Lower leg skin (tissue), 4 donors: ENCODE measurements at places on chromosomes 12 and 14. TPM values are rescaled to one million over a fixed set of nuclear protein-coding genes. Genes with fewer than 3 reads are reported as not detected.
A peak's percentile ranks its signal among the peaks of the same experiment; 100 is the strongest.

DNA sequence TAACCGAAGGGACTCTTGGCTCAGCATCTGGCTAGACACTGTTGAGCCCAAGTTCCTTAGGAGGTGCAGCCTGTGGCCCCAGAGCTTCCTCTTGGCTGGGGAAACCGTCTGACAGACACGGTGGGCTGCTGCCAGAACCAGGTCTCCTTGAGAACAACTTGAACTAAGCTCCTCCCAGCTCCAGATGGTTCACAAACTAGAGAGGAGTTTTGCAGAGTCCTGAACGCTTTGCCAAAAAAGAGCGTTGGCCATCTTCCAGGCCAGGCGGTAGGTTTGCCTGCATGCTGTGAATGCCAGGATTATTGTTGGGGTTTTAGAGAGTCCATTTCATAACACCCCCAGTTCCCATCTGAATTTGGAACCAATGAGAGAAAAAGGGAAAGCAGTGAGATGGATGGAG lies 399.8 kb downstream of the RGS6 start:
- DNase-seq: no peak

DNA sequence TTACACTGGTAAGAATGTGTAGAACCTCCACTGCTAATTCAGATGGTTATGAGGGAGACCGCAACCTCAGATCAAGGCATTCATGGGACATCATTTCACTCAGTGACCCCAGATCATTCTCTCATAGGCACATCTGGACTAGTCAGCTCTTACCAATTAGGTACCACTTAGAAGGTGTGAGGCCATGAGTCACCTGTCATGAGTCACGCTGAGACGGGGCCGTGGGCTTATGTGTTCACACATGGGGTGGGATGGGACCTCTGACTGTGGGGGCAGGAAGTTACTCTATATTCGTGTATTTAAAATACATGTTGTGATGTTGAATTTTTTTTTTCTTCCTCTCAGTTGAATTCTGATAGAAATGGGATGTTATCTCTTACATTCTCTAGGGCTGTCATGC lies 55.9 kb downstream of the CCDC92 start:
- DNase-seq: no peak

DNA sequence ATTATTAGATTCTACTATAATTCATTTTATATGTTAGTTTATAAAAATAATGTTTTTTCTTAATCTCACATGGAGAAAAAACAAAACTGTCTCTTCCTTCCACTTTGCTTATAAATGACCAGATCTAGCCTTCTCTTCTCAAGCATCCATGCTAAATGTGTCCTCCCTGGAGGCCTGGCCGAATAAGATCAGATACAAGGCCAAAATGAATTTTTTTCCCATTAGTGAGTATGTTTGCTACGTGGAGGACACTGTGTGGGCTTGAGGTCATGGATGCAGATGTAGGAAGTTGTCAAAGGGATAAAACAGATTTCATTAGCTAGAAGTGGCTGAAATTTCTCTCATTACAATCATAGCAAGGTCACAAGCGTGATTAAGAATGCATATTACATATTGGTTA lies 1244.9 kb upstream of the SEL1L start:
- no peak for DNase-seq

Gene ST8SIA1
- 2.6 TPM for total RNA-seq

Gene CABP1
- total RNA-seq: 0.94 TPM

Gene SRRM4
- not detected for total RNA-seq

- no peak for DNase-seq
Observed at GRCh38 chr12:5294274-5295070, 137.4 kb upstream of the NTF3 start.

GRCh38 chr14:89634037-89634436 lies 217.0 kb upstream of the FOXN3 start:
- DNase-seq: no peak

DNA sequence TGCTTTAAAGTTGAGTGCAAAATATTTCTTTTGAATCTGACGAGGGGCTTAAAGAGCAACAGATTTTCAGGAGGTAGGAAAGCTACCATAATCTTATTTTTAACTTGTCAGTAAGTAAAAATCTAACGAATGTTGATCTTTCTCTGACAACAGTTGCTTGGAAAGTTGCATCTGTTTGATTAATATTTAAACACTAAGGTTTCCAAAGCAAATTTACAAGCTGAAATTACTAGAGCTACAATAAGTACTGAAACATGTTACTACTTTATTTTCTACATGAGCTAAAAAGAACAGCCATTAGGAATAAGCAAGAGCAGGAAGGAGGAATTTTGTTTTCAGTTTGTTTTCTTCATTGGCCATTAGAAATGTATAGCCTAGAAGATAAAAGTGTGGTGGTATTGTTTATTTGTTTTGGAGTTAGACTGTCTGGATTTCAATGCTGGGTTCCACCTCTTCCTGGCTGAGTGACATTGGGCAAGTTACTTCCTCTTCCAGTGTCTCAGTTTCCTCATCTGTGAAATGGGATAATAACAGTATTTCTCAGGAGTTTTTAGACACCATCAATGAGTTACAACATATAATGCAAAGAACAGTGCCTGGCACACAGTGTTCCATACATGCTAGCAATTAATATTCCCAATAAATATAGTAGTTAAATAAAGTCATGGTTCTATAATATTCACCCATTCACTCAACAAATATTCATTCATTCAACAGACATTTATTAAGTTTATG lies 87.9 kb upstream of the FLRT2 start:
- no peak for DNase-seq

- DNase-seq: no peak
Observed at GRCh38 chr14:94998685-94999084, 158.6 kb downstream of the DICER1 start.

GRCh38 chr12:121284551-121285390 lies 11.7 kb downstream of the CAMKK2 start:
- no peak for DNase-seq

DNA sequence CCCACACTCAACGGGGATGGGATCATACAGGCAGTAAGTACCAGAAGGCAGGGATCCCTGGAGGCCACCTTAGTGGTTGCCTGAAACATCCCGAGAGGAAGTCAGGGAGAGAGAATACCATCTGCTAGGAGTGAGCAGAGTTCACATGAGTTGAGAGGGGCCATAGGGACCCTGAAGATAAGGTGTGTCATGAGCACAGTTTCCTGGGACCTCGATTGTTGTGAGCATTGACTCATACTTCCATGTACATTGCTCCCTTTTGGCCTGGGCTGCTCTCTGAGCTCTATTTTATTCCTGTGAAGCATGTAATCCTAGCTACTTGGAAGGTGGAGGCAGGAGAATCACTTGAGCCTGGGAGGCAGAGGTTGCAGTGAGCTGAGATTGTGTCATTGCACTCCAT lies 120.5 kb downstream of the TBC1D30 start:
- DNase-seq: no peak

DNA sequence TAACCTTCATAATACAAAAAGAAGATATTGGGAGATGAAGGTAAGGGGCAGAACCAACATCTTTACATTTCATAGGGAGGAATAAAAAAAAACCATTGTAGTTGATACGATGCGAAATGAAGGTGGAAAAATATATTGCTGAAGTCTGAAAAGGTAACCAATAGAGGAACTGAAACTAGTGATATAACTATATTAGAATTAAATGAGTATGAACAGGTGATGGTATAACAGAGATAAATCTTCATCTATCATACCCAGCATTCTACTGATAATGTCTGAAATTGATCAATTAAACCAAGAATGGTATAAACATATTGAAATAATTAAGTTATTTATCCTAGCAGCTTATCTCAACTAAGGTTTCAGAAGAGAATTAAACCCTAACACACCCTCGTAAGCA lies 332.1 kb downstream of the NELL2 start:
- DNase-seq: no peak

Gene RBP5
- total RNA-seq: 0.26 TPM

Gene RESF1
- 41.1 TPM for total RNA-seq

Gene TPH2
- not detected for total RNA-seq

GRCh38 chr12:19031032-19031431 lies 98.5 kb upstream of the PLEKHA5 start:
- no peak for DNase-seq

GRCh38 chr14:101072945-101073597 lies 169.5 kb upstream of the RTL1 start:
- DNase-seq: peak; percentile 31

GRCh38 chr14:90118027-90118426 lies 56.2 kb downstream of the KCNK13 start:
- no peak for DNase-seq

DNA sequence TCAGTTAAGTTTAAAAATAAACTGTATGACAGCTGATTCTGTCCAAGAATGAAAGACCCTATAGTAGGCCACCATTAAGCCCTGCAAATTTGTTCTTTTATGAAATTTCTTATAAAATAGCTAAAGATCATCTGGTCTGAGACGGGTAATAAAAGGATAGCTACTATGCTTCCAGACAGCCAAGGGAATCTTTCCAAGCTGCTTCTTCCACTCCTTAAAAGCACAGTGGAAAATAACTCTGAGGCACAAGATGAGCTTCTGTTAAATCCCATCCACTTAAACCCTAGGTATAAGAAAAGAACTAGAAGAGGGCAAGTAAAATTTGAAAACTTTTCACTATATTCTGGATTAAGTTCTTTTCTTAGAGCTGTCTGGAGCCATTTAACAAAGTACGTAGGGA lies 194.3 kb downstream of the CAPZA3 start:
- no peak for DNase-seq

GRCh38 chr12:19277711-19278110 lies 148.2 kb downstream of the PLEKHA5 start:
- no peak for DNase-seq

Gene CLEC6A
- total RNA-seq: not detected

GRCh38 chr14:61994589-61994988 lies 232.4 kb downstream of the SNAPC1 start:
- DNase-seq: no peak

Gene HSP90AA1
- total RNA-seq: 301 TPM

GRCh38 chr12:130880411-130880885 lies 8.6 kb downstream of the RAN start:
- no peak for DNase-seq

GRCh38 chr14:55749946-55750345 lies 169.9 kb downstream of the KTN1 start:
- peak; percentile 40 for DNase-seq

DNA sequence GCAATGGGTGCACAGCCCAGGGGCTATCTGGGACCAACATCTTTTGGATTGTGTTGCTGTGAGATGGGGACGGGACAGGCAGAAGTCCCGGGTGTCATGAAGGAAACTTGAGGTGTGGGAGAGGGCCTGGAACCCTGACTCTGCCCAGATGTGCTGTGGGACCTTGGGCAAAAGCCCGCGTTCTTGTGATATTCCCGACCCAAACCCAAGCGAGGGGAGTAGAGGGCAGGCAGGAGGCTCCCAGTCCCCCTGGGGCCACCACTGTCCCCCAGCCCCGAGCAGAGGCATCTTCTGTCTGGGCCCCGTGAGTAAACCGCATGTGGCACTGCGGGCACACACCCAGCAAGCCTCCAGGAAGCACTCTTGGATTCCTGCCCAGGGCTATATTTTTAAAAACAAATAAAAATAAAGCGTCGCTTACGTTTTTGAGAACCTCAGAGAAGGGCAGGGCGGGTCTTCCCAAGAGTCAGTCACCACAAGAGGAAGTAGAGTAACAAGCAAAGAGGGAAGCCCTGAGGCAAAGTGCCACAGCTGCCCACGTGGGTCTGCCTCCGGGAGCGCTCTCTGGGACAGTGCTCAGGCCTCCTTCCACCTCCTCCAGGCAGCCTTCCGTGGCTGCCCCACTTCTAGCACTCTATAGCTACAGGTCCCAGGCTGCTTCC lies 39.5 kb downstream of the BEGAIN start:
- DNase-seq: peak; percentile 94

DNA sequence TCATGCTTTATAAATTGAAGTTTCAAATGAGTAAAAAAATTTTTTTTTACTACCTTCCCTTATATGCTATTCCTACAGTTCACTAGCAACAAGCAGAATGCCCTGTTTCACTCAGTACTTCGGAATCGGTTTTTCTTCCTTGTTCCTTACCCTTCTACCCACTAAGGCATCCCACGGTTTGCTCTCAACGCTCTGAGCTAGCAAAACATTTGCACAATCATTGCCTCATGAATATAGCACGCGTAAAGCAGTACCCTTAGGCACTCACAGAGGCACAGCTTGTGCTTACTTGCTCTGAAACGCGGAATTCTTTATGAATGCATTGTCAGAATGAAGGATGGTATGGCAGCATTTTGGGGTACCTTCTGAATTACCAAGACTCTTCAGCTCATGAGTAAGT lies 45.0 kb downstream of the PPP1R13B start:
- DNase-seq: no peak

- no peak for DNase-seq
Observed at GRCh38 chr12:75011120-75011519, 198.5 kb downstream of the KCNC2 start.
